ENCODE measurements at places on chromosomes 12 and 14.

- DNase-seq: no peak
Observed at GRCh38 chr12:26830783-26831551, 2.0 kb downstream of the ITPR2 start.

DNA sequence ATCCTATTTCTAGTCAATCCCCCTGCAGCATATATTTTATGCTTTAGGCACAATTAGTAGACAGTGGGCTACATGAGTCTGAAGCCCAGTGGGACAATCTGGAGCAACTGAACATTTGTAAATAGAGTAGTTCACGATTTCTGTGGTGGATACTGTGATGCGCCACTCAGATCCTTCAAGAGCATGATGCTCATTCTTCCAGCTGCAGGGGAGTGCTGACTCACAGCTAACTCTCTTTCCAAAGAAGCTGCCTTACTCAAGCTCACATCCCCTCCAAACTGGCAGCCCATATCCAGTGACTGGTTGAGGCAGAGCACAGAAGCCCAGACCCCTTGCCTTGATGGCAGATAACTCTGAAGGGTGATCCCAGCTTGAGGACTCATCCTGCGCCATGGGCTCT is 224.2 kb upstream of the EEA1 start:
- no peak for DNase-seq

DNA sequence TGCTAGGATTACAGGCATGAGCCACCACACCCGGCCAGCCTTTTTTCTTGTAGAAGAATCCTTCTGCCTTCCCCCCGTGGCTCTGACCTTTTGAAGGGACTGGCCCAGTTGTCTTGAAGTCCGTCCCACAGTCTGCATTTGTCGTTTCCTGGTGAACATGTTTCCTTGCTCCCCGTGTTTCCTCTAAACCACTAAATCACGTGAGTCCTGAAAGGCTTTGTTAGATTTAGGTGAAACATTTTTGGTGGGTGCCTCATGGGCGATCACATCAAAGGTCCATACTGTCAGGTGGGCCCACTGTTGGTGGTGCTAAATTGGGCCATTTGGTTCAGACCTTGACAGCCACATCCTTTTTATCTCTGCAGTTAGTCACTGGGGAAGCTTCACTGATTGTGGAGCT is 26.3 kb downstream of the MLXIP start:
- DNase-seq: no peak

DNA sequence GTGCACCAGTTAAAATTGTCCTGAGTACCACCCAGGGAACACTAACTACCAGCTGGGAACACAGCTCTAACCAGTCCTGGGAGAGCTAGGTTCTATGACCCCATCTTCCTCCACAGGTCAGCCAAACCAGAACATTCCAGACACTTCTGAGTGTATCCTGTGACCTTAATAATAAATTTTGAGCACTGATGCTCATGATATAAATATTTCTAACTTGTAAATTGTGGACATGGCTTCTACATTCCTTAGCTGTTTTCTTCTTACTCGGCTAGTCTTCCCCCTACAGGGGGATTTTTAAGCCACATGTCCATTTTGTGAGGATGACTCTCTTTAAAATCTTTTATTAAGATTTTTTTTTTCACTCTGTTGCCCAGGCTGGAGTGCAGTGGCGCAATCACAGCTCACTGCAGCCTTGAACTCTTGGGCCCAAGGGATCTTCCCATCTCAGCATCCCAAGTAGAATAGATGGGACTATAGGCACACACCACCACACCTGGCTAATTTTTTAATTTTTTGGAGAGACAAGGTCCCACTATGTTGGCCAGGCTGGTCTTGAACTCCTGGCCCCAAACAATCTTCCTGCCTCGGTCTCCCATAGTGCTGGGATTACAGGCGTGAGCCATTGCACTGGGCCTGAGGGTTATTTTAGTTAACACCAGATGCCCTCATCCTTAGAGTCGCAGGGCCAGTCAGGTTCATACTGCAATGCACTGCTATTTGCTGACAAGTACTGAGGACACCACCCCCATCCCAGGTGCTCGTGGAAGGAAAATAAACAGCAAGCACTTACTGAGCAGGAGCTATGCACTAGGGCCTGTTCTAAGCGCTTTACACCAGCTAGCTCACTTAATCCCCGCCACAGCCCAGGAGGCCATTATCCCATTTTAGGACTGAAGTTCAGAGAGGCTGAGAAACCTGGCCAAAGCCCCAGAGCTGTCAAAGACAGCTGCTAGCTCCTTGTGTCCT is 142.6 kb upstream of the NCOR2 start:
- no peak for DNase-seq

DNA sequence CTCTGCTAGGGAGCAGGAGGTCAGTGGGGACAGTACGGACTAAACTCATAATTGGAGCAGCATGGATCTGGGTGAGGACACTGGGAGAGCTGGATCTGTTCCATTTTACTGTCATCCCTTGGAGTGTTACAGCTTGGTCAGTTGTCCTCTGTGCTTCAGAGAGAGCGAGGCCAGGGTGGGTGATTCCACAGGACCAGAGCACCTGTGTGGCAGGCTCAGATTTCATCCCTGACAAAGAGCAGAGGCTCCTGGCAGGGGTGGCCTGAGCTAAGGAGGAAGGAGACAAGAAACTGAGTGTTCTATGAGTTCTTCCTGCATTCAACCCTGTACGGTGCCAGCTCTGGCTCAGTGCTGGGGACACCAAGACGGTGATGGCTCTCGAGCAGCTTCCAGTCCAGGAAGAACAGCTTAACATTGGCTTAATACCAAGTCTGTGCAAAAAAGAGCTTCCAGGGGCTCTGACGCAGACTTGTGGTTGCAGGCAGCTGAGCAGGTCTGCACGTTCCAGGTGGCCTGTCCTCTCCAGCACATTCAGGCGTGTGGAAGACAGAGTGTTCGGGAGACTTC is 8.4 kb upstream of the PGF start:
- no peak for DNase-seq

GRCh38 chr12:87381742-87382141 is 647.5 kb downstream of the C12orf50 start:
- DNase-seq: no peak

DNA sequence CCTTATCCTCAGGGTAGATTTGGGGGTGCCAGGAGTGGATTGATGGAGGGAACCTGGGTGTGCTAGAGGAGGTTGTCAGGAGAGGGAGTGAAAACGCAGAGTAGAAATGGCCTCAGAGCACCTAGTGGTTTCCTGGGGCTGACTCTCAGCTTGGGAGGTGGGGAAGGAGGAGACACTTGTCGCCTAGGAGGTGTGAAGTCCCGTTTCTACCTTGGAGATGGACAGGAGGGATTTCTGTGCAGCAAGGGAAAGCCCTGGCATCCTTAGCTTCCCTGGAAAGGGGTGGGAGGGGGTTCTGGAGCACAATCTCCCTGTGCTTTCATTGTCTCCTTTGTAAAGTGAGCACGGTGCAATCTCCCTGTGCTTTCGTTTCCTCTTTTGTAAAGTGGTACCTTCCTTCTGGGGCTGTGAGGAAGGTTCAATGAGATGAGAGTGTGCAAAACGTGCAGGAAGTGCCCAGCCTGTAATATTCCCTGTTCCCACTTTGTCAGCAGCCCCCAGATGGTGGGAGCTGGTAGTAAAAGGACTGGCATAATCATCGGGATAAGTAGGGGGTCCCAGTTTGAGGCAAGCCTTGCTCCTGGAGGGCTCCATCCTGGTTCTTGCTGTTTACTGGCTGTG is 1.6 kb downstream of the OAS3 start:
- DNase-seq: no peak

- no peak for DNase-seq
Observed at GRCh38 chr12:116160231-116160630, 117.3 kb downstream of the MED13L start.

DNA sequence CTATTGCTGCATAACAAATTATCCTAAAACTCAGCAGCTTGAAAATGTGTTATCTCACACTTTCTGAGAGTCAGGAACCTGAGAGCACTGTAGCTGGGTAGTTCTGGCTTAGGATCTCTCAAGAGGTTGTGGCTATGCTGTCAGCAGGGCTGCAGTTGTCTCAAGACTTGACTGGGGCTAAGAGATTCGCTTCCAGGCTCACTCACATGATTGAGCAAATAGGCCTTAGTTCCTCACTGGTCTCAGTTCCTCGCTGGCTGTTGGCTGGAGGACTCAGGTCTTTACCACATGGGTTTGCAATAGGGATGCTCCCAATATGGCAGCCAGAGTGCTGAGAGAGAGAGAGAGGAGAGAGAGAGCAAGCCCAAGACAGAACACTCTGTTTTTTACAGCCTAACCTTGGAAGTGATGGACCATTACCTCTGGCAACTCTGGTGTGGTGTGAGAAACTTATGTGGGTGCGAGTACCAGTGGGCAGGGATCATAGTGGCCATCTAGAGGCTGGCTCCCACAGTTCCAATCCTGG is 15.9 kb upstream of the DHRS2 start:
- DNase-seq: no peak

GRCh38 chr12:94586589-94587259 is 63.6 kb downstream of the TMCC3 start:
- no peak for DNase-seq

DNA sequence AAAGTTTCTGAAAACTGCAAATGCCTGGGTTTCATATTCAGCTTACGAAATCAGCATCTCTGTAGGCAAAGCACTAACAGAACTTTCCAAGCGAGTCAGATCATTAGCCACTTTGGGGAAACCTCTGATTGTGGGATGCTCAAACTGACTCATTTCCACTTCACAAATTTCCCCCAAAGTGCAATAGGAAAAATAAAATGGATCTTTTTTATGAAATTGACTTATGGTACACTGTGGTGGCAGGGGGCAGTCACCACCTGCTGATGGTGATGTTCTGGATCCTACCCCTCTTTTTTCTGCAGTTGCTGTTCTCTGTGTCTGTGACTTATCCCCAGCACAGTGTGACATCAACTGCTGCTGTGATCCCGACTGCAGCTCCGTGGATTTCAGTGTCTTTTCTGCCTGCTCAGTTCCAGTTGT is 5.6 kb downstream of the TCTN1 start:
- no peak for DNase-seq

DNA sequence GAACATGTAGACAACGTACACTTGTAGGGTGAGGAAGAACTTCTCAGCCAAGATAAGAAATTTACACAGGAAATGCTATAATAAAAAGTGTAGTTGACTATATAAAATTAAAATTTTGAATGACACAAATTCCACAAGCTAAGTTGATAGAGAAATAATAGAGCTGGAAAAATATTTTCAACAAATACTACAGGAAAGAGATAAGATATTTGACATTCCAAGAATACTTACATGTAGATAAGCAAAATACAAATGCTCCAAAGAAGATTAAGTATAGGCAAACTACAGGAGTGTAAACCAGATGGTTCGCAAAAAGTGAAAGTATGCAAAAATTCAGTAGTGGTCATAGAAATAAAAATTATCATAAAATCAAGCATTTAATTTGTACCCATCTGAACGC is 49.2 kb upstream of the ANP32D start:
- DNase-seq: no peak

DNA sequence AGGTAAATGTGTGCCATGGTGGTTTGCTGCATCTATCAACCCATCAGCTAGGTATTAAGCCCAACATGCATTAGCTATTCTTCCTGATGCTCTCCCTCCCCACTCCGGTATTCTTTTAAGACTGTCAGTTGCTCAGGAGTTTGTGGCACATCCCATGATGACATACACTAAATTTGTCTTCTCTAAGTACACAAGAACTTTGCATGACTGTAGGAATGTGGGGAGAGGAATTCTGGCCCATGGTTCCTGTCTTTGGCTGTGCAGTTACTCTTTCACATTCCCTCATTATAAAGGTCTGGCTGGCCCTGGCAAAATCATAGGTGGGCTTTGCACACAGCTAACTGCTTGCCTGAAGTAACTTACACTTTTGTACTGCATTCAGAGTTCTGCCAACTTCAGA is 30.3 kb downstream of the HMGA2 start:
- DNase-seq: no peak

- no peak for DNase-seq
Observed at GRCh38 chr12:129771238-129771637, 132.6 kb downstream of the TMEM132D start.

GRCh38 chr12:47939009-47939601 is 24.3 kb upstream of the TMEM106C start:
- no peak for DNase-seq

- no peak for DNase-seq
Observed at GRCh38 chr14:33764876-33765650, 185.8 kb downstream of the EGLN3 start.

GRCh38 chr12:105998561-105998960 is 140.2 kb downstream of the NUAK1 start:
- no peak for DNase-seq

DNA sequence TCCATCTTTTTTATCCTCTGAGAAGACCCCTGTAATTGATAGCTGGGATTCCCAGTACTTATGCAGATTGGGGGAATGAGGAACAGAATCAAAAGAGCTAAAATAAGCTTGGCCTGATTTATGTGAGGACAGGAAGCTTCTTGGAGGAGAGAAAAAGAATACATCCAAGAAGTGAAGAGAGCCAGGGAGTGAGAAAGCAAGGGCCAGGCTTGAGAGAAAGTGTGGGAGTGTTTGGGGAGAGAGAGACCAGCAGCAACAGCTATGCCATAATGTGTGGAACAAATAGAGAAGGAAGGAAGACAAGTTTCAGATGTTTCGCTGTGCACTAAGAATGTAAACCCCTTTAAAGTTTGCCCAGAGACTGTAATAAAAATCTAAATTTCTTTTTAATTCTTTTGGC is 4.0 kb upstream of the CCDC184 start:
- no peak for DNase-seq

GRCh38 chr12:74119811-74120362 is 417.7 kb upstream of the ATXN7L3B start:
- DNase-seq: no peak

- DNase-seq: no peak
Observed at GRCh38 chr12:18898470-18898869, 160.6 kb downstream of the CAPZA3 start.

DNA sequence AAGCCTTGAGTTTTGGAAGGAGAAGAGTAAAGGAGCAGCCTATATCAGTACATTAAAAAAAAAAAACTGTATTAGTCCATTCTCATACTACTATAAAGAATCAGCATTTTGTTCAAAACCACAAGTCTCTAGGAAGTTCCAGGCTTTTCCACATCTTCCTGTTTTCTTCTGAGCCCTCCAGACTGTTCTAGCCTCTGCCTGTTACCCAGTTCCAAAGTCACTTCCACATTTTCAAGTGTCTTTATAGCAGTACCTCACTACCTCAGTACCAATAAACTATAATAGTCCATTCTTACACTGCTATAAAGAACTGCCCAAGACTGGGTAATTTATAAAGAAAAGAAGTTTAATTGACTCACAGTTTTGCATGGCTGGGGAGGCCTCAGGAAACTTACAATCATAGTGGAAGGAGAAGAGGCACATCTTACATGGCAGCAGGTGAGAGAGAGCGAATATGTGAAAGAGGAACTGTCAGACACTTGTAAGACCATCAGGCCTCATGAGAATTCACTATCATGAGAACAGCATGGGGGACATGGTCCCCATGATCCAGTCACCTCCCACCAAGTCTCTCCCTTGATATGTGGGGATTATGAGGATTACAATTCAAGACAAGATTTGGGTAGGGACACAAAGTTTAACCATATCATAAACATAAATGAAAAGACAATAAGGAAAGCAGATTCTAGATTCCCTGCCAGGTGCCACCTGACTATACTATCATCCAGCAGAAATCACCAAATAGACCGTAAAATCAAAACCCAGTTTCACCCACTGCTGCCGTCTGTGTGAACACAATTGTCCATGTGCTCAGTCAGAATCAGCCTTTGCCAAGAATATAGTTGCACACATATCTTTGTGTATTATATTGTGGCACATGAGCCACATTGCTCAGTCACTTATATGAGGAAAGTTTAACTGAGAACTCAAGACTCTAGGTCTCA is 27.8 kb downstream of the TOGARAM1 start:
- no peak for DNase-seq

GRCh38 chr14:78297858-78298257 is 127.7 kb downstream of the NRXN3 start:
- no peak for DNase-seq

- no peak for DNase-seq
Observed at GRCh38 chr14:69593018-69593677, 18.2 kb upstream of the SUSD6 start.

All from stimulated activated CD8-positive, alpha-beta memory T cell treated with anti-CD3 and anti-CD28 coated beads, Interleukin-7, amount 100 ng/mL, for 4 hours (primary cell).